ENCODE measurements at places on chromosomes 1 and 21.

- DNase-seq, result no peak
These were observed 12.1 kb upstream of the PROK1 start for GRCh38 chr1:110438893-110439292.

DNA sequence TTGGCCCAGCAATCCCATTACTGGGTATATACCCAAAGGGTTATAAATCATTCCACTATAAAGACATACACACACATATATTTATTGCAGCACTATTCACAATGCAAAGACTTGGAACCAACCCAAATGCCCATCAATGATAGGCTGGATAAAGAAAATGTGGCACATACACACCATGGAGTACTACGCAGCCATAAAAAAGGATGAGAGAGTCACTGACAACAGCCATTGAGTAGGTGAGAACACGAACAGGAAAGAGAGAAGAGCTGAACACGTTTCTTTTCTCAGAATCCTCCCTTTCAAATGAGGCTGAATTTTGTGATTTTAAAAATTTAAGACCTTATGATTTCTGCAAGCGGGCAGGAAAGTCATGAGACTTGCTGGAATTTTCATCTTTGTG is 10.1 kb upstream of the RABGAP1L start:
- no peak for DNase-seq

DNA sequence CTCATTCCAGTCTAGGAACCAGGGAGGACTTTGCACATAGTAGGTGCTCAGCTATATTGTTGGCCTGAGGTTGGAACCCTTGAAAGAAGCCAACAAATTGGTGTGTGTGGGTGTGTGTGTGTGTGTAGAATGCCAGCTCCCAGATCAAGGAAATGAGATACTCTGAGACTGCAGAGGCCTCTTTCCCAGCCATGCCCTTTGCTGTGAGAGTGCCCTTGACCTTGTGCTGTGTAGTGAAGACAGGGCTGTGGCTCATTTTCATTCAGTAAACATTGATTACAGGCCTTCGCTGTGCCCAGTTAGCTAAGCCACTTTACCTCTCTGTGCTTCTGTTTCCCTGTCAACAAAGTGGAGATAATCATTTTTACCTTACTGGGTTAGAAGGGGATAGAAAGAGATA is 3.2 kb downstream of the CYP4B1 start:
- no peak for DNase-seq

- no peak for DNase-seq
These were observed 73.6 kb upstream of the SLC25A33 start for GRCh38 chr1:9465640-9466039.

DNA sequence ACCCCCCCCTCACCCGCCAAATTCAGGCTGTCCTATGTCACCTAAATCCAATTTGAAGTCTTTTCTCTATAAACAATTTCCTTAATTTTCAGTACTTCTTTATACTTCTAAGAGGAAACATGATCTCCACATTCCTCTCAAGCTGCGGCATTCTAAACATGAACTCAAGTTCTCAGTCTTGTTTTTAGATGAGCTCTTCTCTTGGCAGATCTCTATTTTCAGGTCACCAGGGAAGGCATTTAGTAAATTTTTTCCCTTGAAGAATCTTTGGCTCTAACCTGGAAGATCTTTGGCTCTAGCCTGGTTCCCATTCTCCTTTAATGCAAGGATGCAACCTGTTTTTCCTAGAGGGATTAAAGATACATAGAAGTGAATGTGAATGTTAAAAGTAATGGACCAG is 193.4 kb downstream of the ATG4C start:
- no peak for DNase-seq

DNA sequence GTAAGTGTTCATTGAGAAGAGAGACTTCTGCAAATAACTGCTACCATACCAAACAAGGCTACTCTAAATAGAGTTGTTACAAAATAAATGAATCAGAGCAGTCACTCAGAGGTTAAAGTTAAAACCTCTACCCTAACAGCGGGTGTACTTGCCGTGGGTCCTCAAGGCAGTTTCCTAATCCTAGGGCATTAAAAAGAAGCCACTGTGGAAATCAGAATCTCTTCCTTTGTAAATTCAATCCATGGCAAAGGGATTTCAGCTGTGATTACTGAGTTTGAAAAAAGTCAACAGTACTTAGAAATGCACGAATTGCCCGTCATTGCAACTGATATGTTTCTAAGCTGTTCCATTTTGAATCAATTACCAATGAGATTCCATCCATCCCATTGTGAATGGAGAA is 13.5 kb downstream of the TBX15 start:
- DNase-seq, result no peak

- no peak for DNase-seq
These were observed 231.2 kb upstream of the LYPLAL1 start for GRCh38 chr1:218942431-218942830.

DNA sequence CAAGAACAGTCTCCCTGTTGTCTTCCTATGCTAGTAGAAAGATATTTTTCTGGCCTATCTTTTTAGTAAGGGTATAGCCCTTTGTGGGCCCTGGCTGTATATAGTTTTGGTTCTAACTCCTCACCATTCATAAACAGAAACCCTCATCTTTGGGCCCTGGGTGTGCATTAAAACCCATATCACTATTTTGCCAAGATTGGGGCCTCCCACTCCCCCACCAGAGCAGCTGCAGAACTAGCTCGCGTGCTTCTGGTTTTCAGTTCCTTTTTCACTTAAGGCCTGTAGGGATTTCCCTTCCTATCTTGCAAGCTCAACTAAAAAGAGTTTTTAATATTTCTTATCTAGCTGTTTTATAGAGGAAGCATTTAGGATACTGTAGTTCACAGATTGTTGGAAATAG is 106.4 kb downstream of the RGL1 start:
- no peak for DNase-seq

DNA sequence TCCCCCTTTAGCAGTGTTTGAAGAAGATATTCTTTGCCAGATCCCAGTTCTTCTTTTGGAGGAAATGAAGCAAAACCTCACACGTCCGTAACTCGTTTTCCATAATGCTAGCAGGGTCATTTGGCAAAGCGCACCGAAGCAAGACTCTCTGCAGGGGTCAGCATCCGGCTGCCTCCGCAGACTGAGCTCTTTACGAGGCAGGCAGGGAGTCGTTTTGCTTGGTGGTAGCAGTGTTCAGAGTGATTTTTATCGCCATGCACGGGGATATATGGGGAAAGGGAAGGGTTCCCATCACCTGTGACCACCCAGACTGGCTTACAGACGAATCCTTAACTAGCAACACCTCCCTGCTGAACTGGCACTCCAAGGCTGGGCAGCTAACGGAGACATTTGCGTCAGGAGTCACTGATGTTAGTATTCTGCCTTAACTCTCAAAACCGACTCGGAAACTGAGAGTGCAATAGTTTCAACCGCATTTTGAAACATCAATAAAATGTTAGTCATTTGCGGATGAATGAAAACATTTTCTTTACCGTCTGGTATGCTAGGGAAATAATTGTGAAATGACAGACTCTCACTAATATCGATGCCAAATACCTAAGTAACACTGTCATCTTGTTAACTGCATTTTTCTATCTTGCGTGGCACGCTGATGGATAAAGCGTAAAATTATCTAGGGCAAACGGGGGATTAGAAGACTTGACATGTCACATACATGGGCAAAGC is 2.2 kb upstream of the NEGR1 start:
- peak; percentile 98 for DNase-seq

DNA sequence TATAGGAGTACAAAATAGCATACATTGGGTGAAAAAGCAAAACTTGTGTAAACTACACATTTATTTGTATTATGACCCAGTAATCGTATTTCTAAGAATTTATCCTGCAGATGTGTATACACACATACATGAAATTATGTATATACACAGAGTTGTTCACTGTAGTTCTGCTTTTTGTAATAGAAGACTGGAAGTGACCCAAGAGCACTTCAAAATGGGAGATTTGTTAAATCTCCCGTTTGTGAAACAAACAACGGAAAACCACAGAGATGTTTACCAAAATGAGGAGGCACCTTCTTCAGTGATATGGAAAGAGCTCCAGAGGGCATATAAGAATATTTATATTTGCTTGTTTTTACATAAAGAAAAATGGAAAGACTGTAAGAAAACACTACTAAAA is 18.0 kb upstream of the MNDA start:
- no peak for DNase-seq

DNA sequence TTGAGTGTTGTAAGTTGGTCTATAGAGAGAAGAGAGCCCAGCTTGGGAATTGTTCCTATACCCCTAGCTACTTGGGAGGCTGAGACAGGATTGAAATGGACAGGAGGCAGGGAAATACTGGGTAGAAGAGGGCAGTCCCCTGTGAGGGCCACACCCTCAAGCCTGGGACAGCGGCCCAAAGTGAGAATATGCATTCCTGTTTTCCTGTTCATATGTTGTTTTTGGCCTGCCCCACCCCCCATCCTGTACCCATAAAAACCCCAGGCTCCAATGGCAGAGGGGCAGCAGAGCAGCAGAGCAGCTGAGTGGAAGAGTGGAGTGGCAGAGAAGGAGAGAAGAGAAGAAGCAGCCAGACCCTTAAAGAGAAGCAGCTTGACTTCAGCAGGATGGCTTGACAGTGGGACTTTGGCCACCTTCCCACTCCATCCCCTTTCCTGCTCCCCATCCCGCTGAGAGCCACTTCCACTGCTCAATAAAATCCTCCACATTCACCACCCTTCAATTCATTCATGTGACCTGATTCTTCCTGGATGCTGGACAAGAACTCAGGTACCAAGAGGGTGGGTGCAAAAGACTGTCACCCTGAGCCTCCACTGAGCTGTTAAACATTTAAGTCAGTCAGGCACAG is 70.6 kb upstream of the PUM1 start:
- peak; percentile 29 for DNase-seq

DNA sequence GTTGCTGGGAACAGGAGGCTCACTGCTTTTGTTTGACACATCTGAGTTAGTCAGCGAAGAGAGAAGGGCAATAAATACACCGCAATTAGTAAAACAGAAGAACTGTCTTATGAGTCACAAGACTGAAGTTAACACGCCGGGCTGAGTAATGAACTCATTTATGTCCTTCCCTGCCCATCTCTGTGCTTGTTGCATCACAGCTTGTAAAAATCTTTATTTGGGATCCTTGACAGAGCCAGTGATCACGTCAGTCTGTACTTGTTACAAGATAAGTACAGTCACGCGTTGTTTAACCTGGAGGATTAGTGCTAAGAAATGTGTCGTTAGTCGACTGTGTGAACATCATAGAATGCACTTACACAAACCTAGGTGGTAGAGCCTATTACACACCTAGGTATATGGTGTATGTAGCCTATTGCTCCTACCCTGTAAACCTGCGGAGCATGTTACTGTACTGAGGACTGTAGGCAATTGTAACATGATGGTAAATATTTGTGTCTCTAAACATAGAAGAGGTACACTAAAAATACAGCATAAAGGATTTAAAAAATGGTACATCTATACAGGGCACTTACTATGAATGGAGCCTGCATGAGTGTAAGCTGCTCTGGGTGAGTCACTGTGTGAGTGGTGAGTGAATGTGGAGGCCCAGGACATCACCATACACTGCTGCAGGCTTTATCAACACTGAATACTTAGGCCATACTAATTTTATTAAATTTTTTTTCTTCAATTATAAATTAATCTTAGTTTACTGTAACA is 272.2 kb downstream of the TNR start:
- DNase-seq, result peak; percentile 43

- peak; percentile 65 for DNase-seq
These were observed 75.5 kb downstream of the HIVEP3 start for GRCh38 chr1:41842993-41843755.

DNA sequence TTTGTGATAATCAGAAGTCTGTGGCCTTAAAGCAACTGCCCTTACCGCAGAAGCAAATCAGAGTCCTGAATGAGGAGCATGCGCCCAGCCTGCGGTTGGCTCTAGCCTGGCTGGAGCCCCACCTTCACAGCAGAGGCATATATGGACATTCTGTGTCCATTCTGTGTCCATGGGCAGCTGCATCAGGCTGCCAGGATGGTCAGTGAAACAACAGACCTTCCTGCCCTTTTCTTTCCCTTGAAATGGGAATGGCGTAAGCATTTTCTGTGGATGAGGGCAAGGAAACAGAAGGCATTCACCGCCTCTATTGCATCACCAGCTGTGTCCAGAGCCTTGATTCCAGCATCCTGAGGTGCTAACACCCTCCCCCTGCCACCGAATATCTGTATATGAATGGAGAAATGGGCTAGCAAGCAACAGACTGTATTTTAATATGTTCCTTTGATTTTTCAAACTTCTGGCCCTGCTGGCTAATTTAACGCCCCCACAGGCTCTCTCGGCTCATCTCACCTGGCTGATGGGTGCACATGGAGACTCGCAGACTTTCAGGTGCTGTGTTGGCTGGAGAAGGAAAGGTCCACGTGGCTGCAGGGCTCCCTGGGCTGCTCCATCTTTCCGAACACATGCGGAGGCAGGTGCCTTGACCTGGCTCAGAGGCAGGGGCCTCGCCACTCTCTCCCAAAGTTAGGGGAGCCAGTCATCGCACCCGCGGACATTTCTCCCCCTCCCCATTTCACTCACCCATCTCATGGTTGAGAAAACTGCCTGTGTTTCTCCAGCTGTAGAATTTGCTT is 159.2 kb downstream of the GALNT2 start:
- DNase-seq, result no peak

GRCh38 chr1:152356736-152357135 is 3.1 kb downstream of the FLG2 start:
- no peak for DNase-seq

DNA sequence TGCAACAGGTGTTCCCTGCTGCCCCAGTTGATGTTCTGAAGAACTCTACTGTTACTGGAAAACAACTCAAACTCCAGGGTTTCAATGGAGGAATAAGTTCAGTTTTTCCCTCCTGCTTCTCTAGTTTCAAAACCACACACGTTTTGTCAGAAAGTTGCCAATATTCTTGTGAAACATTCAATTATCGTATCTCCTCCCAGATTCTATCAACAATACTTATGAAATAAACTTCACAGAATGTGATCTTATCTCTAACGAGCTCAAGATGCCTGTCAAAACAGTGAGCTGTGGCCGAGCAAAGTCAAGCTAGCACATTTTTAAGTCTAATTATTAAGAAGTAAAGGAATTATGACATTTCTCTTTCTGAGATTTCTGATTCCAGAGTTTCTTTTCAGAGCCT is 4.7 kb downstream of the OR2B11 start:
- no peak for DNase-seq

- no peak for DNase-seq
These were observed 27.0 kb upstream of the GPR157 start for GRCh38 chr1:9155879-9156278.
